Mesangial cell (primary cell): ENCODE measurements at places on chromosomes 13 and 19. TPM values are rescaled to one million over a fixed set of nuclear protein-coding genes. Genes with fewer than 3 reads are reported as not detected.

Gene DAND5
- total RNA-seq: 0.16 TPM in 1 of 2 replicates, not detected in the other

Gene ZNF528
- total RNA-seq: 1.8 and 5.2 TPM in 2 replicates

Gene ZNF266
- total RNA-seq: 6.2 and 11.4 TPM in 2 replicates

Gene WASF3
- 3.7 and 5.7 TPM in 2 replicates for total RNA-seq

Gene MADCAM1
- 0.13 and 0.16 TPM in 2 replicates for total RNA-seq
